ENCODE measurements at places on chromosomes 11 and 22.

DNA sequence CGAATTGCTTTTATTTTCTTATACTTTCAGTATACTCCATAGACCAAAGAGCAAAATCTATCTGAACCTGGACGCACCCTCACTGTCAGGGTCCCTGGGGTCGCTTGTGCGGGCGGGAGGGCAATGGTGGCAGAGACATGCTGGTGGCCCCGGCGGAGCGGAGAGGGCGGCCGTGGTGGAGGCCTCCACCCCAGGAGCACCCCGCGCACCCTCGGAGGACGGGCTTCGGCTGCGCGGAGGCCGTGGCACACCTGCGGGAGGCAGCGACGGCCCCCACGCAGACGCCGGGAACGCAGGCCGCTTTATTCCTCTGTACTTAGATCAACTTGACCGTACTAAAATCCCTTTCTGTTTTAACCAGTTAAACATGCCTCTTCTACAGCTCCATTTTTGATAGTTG is 1077.4 kb downstream of the BRD1 start:
- no peak for DNase-seq

GRCh38 chr22:26830837-26831236 is 173.4 kb downstream of the MIAT start:
- DNase-seq = no peak

- no peak for DNase-seq
Measured at GRCh38 chr22:43177479-43177878, 9.5 kb downstream of the TTLL12 start.

- no peak for DNase-seq
Measured at GRCh38 chr11:80846979-80847378, 1406.1 kb upstream of the TENM4 start.

GRCh38 chr11:68413591-68413999 is 47.0 kb upstream of the PPP6R3 start:
- no peak for DNase-seq

DNA sequence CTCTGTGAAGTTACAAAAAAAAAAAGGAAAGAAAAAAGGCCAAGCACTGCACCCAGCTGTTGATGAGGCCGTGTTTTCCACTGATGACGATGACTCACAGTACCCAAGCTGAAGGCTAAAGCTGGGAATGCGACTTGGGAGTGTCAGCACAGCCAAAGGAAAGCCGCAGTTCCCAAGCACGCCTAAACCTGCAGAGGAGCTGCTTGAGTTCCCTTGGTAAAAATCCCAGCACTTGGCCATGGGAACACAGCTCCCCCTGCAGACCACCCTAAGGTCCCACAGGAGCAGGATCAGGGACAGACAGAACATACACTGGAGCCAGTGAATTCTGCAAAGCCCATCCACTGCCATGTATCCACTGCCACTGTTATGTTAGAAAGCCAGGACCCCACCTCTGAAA is 39.9 kb downstream of the SERGEF start:
- DNase-seq = peak; percentile 58

DNA sequence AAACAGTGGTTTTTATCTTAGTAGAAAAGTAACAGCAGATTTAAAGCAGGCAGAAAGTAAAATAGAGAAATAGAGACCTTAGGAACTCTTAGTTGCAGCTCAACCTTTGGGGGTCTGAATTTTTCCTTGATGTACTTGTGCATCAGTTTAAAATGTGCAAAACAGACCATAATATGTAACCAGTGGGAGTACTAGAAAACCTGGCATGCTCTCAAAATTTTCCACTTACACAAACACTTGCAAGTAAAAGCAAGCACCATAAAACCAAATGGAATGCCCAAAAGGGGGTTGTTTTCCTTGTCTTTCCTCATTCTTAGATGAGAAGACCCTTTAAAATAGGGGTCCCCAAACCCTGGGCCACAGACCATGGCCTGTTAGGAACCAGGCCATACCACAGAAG is 12.9 kb upstream of the MRGPRE start:
- DNase-seq = no peak

GRCh38 chr22:46011627-46012181 is 34.7 kb upstream of the WNT7B start:
- DNase-seq = no peak

GRCh38 chr22:22951035-22951434 is 63.4 kb downstream of the IGLL5 start:
- DNase-seq = no peak

GRCh38 chr11:63560506-63561180 is 2.5 kb downstream of the PLAAT2 start:
- no peak for DNase-seq

DNA sequence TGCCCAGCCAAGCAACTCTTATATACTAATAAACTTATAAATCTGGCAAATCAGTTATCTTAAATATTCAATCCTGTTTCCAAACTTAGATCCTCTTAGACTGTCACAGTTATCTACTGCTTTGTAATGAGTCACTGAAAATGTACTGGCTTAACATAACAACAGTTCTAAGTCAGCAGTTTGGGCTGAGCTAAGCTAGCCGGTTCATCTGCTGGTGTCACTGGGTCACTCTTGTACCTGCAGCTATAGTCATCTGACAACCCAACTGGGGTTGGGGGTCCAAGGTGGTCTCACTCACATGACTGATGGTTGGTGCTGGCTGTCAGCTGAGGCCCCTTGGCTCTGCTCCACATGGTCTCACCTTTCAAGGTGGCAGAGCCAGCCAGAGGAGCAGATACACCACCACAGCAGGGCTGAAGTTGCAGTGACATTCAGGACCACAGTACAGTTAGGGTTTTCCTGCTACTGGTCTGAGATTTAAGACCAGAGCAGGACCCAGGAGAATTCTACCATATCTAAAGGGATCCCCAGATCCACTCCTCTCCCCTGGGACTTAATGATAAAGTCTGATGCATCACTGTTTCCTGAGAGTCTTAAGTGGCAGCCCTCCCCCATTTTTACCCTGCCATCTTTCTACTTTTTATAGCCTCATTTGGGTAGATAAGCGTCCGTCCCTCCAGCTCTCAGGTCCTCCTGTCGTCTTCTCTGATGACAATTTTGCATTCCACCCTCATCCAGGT is 7.9 kb upstream of the MACROD1 start:
- no peak for DNase-seq

DNA sequence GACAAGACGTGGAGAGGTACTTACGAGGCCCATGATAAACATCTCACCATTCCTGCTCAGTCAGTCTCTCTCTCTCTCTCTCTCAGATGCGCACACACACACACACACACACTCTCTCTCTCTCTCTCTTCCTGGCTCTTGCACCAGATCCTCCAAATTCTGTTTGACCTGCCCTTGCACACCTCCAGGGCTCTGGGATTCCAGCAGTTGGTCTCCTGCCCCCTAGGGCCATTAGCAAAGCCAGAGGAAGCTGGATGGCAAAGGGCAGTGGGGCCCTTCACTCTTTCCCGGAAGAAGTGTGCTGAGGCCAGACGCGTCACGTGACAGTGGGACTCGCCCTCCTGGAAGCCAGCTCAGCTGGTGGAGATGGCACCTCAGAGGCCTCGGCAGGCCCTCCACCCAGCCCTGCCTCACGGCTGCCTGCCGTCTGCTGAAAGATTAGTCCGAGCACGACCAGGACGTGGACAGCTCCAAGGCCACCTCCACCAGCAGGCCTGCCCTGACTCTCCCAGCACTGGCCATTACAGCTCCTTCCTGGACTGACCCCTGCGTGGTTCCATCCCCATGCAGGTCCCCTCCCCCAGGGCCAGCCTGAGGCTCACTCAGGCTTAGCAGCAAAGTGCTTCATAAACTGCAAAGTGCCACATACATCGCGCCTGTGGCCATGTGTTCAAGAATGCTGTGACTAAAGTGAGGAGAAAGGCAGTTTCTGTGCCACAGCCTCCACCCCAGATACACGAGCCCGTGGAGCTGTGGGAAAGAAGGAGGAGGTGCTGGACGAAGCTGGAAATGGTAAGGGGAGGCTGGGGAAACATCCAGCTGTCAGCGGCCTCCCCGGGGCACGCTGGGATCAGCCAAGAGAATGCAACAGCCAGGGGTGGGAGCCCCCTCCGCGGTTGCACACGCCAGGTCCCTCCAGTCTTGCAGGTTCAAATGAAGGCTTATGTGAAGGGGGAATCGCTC is 3.7 kb downstream of the PDGFB start:
- DNase-seq = no peak

DNA sequence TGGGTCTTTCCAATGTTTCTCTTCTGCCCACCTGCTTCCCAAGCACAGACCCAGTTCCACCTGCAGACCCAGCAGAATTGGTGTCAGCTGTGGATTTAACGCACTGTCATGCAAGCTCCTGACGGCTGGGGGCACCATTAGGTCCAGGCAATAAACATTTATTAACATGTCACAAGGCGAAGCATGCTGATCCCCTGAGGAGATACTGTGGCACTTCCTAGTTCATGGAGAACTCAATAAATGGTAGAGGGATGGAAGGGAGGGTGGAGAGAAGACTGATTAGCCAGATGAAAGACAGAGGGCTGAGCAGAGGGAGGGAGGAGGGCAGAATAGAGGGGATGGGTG is 68.3 kb upstream of the TSPAN18 start:
- no peak for DNase-seq

GRCh38 chr11:66070604-66071380 is 720 bp downstream of the PACS1 start:
- no peak for DNase-seq

DNA sequence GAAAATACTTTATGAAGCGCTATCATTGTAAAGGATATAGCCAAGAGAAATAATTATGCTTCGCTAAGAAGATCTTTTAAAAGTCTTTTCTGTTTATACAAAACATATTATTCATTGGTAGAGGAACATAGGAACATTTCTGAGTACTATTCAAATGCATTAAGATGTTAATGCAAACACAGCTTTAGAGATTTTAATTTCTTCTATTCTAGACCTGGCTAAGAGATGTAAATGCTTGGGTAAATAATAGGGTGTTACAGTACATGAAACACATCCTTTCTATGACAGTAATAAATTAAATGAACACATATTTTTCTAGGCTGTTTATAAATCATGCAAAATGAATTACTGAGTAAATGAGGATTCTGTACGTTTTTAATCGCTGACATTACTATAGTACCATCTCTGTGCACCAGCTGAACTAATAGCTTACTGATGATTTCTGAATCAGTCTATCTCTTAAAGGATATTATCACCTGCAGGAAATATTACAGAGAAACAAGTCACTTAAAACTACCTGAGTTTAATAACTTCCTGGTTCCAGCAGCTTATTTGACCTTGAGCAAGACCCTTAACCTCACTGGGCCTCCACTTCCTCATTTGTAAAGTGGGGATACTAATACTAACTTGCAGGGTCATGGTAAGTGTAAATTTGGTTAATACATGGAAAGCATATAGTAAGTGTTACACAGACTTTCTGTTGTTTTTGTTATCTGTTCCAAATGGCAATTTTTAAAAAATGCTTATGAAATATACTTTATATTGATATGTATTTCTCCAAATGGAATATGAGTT is 344.9 kb downstream of the DYNC2H1 start:
- DNase-seq = no peak

DNA sequence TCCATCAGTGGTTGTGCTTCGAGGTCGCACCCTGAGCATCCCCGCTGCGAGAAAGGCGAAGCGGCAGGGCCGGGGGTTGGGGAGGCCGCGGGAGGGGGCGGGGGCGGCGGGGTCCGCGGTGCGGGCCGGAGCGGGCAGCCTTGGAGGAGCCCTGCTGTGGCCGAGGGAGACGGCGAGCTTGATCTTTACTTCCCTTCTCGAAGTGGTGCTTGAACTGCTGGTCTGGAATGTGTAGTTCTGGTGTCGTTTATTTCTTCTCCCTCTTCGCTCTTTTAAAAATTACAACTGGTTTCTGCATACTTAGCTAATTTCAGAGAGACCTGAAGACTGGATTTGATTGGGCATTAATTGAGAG is 1.1 kb downstream of the APLP2 start:
- peak; percentile 9 for DNase-seq

DNA sequence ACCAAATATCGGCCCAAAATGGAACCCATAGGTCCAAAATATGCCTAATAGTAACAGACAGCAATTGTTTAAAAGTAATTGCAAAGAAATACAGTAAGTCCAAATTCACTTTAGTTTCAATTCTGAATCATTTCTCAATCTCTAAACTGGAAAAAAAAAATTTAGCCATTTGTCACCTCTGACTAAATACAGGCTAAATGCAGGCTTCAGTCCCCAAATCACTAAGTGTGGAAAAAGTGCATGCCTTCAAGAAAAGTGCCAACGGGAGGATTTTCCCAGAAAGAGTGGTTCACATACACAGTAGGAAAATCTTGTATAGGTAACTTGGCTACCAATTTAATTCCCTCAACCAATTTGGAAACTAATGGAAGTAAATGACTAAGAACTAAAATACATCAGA is 35.7 kb downstream of the SIK3 start:
- DNase-seq = no peak

DNA sequence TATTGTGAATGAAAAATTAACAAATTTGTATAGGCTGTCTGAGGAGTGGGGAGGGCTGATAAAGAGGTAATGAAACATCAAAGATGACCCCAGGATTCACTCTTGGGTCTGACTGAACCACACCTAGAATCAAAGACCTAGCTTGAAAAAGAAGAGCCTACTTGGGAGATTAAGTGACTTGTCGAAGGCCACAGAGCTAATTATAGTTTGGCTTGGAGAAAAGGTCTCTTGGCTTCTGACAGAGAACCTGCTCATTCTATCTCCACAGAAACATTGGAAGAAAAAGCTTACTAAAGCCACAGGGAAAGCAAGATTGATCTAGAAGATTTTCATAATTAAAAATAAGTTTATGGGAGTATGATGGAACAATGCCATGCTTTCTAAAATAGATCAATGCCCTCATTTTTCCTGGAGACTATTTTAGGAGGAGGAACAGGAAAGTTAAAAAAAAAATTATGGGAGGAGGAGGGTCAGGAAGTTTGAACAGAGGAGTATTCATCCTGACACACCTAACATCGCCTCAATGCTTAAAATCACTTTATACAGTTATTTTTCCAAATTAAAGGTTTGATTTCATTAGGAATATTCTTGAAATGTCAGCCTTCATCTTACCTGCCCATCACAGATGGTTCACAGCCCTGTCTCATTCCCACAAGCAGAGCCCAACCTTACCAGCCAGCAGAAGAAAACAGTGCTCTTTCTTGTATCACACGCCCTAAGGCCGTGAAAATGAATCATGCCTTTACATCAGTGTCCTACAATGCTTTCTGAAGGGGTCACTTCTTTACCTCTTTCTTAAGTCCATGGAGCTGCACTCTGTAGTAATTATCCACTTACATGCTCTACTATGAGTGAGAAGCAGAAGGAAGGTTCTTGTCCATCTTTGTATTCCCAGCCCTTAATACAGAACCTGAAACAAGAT is 231.1 kb upstream of the MPPED2 start:
- DNase-seq = no peak

GRCh38 chr11:69450064-69450856 is 31.2 kb upstream of the LINC01488 start:
- no peak for DNase-seq

GRCh38 chr11:69114811-69115523 is 40.8 kb upstream of the SMIM38 start:
- no peak for DNase-seq

DNA sequence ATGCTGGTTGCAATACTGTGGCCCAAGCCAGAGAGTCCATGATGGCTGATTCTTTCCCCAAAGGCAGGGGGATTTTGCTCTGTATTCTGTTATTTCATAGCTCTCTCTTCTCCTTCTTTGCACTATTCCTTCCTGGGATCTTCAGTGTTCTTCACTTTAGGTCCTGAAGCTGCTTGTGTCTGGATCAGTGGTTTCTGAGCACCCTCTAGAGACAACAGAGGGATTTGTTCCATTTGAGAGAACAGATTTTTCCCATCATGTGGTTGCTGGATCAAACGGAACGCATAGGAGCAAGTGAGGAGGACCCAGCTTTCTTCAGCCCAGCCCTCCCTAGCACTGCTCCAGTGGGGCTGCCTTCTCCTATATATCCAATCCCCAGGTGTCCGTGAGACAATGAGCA is 68.7 kb upstream of the SYN3 start:
- no peak for DNase-seq

- DNase-seq = no peak
Measured at GRCh38 chr11:32172041-32172847, 81.4 kb downstream of the RCN1 start.

All from HTR-8/SVneo (cell line).